Left kidney (tissue), 8 donors: ENCODE measurements at places on chromosomes 16 and 17. TPM values are rescaled to one million over a fixed set of nuclear protein-coding genes. Genes with fewer than 3 reads are reported as not detected.

- peak; percentile 12 for DNase-seq
Measured at GRCh38 chr16:5228369-5228768, 130.8 kb upstream of the EEF2KMT start.

GRCh38 chr17:69317625-69318024 is 9.3 kb downstream of the ABCA5 start:
- no peak for DNase-seq

DNA sequence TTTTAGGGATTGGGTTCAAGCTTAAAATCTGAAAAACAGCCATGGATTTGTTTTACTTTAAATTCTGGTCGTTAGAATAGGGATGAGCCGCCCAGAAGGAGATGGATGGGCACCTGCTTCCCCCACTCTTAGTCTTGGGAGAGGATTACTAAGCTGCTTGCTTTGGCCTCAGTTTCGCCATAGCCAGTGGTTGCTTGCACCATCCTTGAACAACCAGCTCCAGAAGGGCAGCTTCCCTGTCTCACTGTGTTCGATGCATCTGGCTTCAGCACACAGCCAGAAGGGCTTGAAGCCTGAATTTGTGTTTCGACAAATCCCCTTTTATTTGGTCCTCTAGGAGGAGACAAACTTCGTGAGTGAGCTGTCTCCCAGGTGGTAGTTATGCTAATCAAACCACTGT is 7.1 kb downstream of the CYB5D2 start:
- DNase-seq = no peak

GRCh38 chr17:3535253-3535995 is 22.2 kb downstream of the TRPV3 start:
- peak; percentile 46 for DNase-seq

- peak; percentile 80 for DNase-seq
Measured at GRCh38 chr17:70074956-70075355, at the start of gene KCNJ16. Gene KCNJ16 (plus strand): TSS chr17:70075225. CDS start chr17:70132088, 56,863 bp downstream.

DNA sequence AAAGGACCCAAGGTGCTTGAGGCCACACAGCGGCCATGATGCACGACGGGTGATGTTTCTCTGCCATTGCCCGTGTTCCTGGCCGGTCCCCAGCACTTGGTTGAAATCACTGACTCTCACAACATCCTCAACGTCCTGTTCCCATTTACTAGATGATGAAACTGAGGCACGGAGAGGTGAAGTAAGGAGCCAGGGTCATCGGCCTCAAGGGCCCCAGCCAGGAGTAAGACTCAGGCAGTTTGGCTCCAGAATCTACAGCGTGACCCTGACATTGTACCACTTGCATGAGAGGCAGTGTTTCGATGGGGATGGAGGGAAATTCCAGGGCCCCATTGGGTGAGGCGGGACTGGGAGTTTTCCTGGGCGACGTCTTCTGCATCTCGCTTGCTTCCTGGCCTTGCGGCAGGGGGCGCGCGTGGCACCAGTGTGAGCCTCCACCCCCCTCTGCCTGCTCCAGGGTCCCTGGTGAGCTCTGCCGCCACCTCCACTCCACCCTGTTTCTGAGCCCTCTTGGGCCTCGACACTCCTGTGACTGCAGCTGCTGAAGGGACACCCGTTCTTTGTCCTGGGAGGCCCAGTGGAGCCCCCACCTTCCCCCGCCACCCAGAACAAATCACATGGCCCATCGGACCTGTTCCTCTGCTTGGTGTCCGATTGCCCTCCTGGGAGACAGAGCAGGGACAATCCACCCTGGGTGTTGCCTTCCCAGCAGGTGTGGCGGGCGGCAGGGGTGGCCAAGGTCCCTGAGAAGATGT is 133.0 kb upstream of the GSE1 start:
- DNase-seq = no peak

GRCh38 chr17:45132320-45132571 is at the start of gene PLCD3:
Gene PLCD3 (minus strand): TSS chr17:45132515. CDS start chr17:45132410, 105 bp downstream.
- DNase-seq = no peak

DNA sequence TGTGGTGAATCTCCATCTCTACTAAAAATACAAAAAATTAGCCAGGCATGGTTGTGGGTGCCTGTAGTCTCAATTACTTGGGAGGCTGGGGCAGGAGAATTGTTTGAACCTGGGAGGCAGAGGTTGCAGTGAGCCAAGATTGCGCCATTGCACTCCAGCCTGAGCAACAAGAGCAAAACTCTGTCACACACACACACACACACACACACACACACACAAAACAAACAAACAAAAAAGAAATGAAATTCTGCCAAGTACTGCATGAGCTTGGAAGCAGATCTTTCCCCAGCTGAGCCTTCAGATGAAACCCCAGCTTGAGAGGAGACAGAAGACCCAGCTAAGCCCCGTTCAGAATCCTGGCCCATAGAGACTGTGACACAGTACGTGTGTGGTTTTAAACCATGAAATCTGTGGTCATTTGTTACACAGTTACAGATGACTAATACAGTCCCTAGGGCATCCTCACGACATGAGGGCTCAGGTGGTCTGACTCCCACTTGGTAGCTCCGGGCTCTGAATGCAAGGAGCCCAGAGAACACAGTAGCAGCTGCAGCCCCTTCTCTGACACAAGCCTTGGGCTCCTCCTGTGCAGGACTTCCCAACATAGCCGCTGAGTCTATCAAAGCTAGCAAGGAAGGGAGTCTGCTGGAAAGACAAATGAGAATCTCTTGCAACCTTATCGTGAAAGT is 132.8 kb downstream of the SEC14L1 start:
- no peak for DNase-seq

DNA sequence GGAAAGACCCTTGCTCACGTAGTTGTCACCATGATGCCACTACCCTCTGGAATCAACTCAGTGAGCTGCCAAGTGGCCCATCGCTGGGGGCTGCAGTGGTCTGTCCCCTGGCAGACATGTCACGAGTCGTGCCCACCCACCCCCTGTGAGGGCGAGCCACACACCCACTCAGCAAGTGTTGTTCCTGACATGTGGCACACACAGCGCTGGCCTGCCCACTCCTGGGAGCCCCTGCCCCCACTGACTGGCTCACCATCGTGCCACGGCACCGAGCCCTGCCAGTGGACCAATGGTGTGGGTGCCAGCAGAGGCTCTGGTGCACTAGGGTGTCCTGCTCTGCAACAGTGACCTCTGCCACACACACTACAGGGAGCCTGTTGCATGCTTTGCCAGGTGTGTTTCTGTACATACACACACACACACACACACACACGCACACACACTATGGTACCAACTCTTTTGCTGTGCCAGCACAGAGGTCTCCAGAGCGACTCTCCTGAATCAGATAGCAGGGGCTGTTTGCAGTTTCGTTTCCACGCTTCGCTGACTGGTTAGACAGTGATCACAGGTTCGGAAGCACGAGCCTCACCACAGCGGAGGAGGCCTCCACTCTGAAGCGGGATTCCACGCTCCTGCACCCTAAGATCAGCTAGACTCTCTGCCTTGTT is 7.7 kb downstream of the RTN4RL1 start:
- no peak for DNase-seq

DNA sequence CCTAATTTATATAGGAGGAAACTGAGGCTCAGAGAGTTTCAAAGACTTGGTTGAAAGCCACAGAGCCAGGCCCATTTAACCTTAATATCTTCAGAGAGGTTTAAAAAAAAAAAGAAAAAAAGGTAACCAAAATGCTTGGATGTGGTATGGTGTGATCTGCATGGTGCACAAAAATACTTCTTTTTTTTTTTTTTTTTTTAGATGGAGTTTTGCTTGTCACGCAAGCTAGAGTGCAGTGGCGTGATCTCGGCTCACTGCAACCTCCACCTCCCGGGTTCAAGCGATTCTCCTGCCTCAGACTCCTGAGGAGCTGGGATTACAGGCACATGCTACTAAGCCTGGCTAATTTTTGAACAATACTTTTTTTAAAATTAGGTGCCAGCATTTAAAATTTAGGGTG is 101.8 kb downstream of the XYLT1 start:
- no peak for DNase-seq

- DNase-seq = no peak
Measured at GRCh38 chr17:33642002-33642401, 348.9 kb upstream of the ASIC2 start.

- DNase-seq = no peak
Measured at GRCh38 chr17:78747488-78747887, 34.6 kb downstream of the CYTH1 start.

The KRT20 gene
- polyA plus RNA-seq = 0.33 TPM

The SDR42E2 gene
- 0.22 TPM for polyA plus RNA-seq

The HOXB7 gene
- polyA plus RNA-seq = 39.8 TPM

The ARSG gene
- 6.2 TPM for polyA plus RNA-seq

The LHX1 gene
- polyA plus RNA-seq = 88.6 TPM

The TNFRSF13B gene
- not detected for polyA plus RNA-seq

The CD300H gene
- polyA plus RNA-seq = not detected

The ANKFN1 gene
- polyA plus RNA-seq = 0.93 TPM

The SCIMP gene
- polyA plus RNA-seq = 2.0 TPM

The ADAP2 gene
- 3.4 TPM for polyA plus RNA-seq

The CES5A gene
- not detected for polyA plus RNA-seq

The TEX19 gene
- polyA plus RNA-seq = not detected

The KIF18B gene
- polyA plus RNA-seq = 19.7 TPM

The CMTM2 gene
- 0.75 TPM for polyA plus RNA-seq
